Mammary epithelial cell (primary cell): ENCODE measurements at places on chromosomes 1 and 21.
A peak's percentile ranks its signal among the peaks of the same experiment; 100 is the strongest.

- no peak for DNase-seq
Measured at GRCh38 chr1:11730429-11730891, 5.5 kb upstream of the AGTRAP start.

DNA sequence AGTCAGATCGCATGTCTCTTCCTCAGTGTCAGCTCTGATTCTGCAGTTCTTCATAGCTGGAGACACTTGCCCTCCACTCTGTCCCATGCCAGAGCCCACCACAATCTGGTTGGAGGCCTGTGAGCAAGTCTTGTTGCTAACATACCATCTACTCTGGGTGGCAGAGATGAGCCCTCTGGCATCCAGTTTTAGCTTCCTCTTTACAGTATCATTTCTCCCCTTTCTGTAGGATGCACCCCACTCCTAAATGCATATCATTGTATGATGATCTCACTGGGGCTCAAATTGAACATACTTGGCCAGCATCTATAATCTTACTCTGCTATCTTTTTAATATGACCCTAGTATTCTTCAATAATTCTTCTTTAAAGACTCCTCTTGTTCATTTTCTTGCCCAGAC, 16.9 kb downstream of the PCNX2 start:
- no peak for DNase-seq

DNA sequence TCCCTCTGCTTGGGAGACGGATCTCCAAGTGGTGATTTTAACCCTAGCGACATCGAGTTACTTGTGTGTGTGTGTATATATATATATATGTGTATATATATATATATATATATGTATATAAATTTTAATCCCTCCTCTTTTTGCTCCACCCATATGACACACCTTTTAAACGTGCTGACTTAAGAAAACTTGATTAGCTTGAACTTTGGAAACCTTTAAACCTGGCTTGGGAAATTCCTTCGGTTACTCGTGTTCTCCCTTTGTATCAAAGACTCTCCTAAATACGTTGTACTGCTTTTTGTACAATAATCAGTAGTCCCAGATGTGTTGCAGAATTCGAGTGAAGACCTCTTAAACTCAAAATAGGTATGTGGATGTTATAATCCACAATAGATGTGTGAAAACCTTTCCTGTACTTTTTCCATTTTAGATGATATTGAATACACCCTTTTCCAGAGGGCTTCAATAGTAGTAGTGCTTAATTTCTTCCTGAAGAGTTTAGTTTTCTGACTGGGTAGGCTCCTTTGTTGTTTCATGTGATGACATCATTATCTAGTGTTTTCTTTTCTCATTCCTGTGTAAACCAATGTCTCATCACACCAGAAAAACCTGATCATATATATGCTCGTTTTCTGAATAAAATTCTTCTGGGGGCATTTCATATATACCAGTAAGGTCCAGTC, 1.4 kb downstream of the RNF11 start:
- peak; percentile 60 for DNase-seq

DNA sequence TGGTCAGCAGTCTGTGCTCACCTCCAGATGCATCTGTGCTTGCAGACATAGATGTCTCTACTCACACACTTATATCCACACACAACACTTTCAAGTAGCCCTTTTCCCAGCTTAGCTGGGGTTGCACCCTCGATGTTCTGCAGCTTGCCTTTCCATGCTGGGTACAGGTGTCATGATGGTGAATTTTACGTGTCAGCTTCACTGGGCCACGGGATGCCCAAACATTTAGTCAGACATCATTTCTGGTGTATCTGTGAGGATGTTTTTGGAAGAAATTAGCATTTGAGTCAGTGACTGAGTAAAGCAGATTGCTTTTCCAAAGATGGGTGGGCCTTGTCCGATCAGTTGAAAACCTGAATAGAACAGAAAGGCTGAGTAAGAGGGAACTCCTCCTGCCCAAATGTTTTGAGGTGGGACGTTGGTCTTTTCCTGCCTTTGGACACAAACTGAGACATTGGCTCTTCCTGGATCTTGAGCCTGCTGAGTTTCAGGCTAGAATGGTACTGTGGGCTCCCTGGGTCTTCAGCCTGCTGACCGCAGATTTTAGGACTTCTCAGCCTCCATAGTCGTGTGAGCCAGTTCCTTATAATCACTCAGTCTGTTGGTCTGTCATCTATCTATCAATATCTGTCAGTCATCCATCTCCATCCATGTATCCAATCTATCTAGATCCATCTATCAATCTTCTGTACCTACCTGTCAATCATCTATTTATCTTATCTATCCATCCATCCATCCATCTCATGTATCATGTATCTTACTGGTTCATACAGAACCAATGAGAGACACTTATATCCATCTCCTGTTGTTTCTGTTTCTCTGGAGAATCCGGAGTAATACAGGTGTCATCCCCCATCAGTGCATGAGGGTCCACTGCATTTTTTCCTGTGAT, 12.7 kb upstream of the OBSCN start:
- no peak for DNase-seq

GRCh38 chr1:62613325-62613727, 16.0 kb downstream of the ANGPTL3 start:
- DNase-seq = no peak

DNA sequence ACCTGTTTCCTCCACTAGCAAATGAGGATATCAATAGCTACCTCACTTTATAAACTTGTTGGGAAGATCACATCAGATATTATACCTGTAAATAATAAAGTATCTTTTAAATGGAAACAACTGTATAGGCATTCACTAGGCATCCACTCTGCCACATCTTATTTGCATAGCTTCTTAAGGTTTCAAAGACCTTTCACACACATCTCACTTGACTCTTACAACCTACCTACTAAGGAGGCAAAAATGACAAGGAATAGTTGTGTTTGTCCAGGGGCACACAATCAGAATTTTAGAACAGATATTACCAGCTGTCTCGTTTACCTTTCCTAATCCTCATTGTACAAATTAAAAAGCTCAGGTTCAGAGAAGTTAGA, 51.5 kb downstream of the VANGL2 start:
- DNase-seq = no peak

DNA sequence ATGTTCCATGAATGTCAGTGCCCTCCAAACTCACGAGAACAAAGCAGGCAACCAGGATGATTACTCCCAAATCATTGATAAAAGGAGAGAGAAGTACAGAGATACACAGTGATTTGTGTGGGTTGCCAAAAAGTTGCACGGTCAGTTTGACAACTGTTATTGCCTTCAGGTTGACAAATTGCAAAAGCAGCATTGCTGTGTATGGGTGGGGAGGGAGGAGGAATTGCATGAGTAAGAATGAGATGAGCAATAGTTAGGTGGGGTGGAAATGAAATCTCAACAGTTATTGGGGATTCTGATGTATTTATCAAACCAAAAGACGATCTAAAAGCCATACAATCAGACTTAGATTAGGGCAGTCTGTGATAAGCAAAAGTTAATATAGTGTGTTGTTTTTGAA, 93.7 kb downstream of the NTMT2 start:
- DNase-seq = peak; percentile 26

GRCh38 chr1:66764994-66765578, 12.8 kb downstream of the DYNLT5 start:
- peak; percentile 25 for DNase-seq

GRCh38 chr1:188652678-188653077, 1823.9 kb downstream of the PLA2G4A start:
- peak; percentile 4 for DNase-seq

DNA sequence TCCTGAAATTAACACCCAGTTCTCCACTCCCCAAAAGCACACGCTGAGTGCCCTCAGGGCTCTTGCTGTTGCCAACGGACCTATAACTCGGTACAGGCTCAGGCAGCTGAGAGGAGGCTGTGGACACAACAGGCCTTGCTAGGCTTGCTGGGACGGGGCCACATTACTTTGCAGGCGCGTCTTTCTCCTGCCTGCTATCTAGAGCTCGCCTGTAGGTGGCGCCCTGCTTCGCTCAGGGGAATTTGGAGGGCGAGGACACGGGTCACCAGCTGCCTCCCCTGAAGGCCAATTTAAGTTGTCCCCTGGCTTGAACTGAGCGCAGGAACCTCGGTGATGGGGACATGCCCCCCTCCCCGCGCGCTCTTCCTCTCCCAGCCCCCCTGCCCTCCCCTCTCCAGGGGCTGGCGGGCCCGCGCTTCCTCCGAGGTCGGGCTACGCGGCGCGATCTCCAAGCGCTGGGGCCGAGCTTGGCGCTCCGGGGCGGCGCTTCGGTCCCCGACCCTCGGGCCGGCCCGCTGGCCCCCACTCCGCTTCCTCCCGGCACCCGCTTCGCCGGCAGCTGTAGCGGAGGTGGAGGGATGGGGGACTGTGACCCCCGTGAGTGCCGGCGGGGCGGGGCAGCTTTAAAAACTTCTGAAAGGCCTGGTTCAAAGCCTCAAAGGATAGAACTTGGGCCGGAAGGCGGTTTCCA, 32.4 kb upstream of the NFIA start:
- DNase-seq = peak; percentile 80
